SW 1271 (cell line): ENCODE measurements at places on chromosomes 4 and X.

DNA sequence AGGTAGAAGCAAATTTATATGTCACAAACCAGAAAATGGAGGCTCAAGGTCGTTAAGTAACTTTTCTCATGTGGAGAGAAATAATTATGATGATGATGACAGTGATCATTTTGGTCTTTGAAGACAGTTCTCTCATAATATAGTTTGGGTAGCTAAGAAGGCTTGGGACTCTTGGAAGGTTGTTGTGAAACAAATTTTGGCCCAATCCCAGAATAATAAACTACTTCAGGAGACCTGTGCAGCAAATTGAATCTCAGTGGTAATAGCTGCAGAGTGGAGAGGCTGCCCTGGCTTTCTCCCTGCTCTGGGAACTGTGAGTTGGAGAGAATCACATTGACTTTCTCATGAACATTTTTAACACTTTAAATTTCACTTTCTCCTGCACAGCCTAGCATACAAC lies 217.2 kb upstream of the BOD1L1 start:
- DNase-seq: no peak

DNA sequence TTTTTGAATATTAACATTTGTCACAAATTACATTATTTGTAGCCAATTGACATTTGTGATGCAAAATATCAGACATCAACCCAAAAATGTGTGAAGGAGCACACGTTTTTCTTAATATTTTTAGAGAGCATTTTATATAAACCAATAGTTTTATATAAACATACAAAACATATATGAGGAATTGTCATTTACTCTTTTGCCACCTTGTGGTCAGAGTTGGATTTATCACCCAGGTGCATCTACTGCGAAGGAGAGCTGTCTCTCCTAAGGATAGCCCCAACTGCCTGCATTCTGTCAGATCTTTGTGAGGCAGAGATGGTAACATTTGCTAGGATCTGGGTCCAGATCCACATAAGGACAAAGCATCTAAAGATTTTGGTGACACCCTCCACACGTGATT lies 2.5 kb upstream of the USP27X start:
- DNase-seq: peak; percentile 12

DNA sequence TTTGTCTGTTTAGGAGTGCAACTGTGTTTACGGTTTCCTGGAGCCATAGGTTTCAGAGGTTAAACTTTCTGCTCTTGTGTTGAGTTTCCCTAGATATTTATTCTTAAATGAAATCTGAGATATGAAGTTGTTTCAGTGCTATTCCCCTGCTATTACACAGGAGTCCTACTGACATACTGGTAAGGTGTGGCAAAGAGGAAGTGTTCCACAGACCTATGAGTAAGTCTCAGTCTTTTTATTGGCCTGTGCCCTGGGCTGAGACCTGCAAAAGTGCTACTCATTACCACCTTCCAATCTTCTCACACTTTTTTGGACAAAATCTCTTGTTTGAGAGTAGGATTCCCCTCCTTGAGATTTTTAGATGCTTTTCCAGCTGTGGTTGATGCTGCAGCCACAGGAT lies 35.6 kb upstream of the MAGEA8 start:
- DNase-seq: no peak

GRCh38 chrX:9578083-9578779 lies 113.4 kb downstream of the TBL1X start:
- DNase-seq: no peak

DNA sequence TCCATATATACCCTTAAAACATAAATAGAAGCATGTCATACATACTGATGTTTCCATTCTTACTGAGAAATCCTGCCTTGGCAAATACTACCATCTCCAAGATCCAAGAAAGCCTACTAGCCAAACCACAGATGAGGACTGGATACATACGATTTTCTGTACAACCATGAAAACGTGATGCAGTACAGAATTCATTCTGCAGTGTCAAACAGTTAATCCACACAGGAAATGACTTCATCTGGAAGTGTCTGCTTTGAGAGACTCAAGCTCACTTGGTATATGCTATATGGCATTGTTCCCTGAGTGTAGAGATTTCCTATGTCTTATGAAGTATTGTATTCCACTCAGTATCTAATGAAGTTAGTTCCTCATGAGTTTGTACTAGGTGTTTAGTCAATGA lies 94.3 kb downstream of the CT47B1 start:
- no peak for DNase-seq

DNA sequence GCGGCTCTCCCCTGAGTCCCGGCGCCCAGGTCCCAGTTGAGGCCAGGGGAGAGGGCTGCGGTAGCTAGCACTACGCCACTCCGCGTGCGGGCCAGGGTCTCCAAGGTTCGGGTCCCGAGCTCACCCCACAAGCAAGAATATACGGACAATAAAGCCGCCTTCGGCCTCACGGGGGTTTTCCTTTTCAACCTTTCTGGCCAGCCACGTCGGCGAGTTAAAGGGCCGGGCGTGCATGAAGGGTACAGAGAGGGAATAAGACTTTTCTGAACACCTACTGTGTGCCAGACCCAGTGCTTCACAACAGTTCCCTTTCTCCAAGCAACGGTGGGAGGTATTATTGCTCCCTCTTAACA lies 138.5 kb upstream of the ZIC3 start:
- DNase-seq: no peak

GRCh38 chr4:97394653-97395052 lies 748.6 kb downstream of the STPG2 start:
- no peak for DNase-seq

DNA sequence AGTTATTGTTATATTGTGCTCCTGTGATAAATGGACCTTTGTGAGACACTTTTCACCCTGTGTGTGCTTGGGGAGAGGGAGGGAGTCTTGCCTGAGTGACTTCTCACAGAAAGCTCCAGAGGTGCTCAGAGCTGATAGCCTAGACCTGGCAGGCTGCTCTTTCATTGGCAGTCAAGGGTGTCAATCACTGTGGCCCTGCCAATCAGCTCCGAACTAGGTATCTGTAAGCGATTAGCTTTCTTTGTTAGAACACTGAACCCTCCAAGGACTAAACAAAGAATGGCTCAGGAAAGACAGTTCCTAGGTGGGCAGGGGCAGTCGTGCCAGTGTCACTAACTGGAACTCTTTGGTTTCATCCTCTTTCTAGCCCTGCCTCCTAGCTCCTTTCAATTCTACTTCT lies 2.7 kb upstream of the NALF2 start:
- DNase-seq: no peak
